Fibroblast of upper back skin (primary cell): ENCODE measurements at places on chromosomes 11 and 22.

- DNase-seq, result peak; percentile 22
Observed at GRCh38 chr11:65355776-65356393, 1.3 kb downstream of the TIGD3 start.

- no peak for DNase-seq
Observed at GRCh38 chr11:11976481-11977127, 31.8 kb downstream of the DKK3 start.

GRCh38 chr11:120527111-120527761 lies 15.7 kb downstream of the GRIK4 start:
- peak; percentile 73 for DNase-seq

- DNase-seq, result peak; percentile 43
Observed at GRCh38 chr11:88357323-88358039, 19.9 kb upstream of the CTSC start.

GRCh38 chr11:76620489-76620888 lies 50.1 kb downstream of the LRRC32 start:
- DNase-seq, result peak; percentile 96

GRCh38 chr11:67700548-67701262 lies 26.3 kb upstream of the ALDH3B2 start:
- DNase-seq, result no peak

DNA sequence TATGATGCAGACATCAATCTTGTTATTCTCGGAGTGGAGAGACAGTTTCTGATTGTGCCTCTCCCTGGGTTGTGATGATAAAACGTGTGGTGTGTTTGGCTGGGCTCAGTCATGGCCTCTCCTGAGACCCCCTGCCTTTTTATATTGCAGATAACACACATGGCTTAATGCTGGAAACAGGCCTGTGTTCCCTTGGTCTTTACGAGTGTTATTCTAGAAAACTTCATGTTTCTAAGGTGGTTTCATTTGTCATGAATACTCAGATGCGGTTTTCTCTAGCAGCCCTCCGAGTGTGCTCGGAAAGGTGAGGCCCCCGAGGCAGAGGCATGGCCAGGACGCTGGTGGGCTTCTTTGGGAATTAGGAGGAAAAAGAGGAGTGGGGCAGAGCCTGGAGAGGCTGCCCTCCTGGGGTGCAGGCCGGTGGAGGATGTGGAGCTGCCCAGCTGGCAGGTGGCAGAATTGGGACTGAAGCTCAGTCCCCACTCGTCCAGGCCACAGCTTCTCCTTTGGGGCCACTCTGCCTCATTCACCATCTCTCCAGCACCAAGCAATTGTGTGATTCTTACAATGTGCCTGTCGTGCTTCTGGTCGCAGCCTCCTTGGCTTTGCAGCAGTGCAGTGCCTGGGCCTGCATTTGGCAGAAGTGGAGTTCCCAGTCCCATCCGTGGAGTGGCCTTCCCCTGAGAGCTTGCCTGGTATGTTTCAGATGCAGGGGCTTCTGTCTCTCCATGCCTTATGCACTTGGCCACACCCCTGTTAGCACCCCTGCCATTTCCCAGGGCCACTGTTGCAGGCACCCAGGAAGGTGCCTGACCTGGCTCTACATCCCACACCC lies 309.6 kb downstream of the TBC1D22A start:
- no peak for DNase-seq

- DNase-seq, result peak; percentile 34
Observed at GRCh38 chr11:1873048-1873812, 18.5 kb downstream of the PRR33 start.

GRCh38 chr11:10488121-10488933 lies 33.3 kb downstream of the AMPD3 start:
- no peak for DNase-seq

- DNase-seq, result no peak
Observed at GRCh38 chr22:36326178-36327161, 61.3 kb downstream of the MYH9 start.

DNA sequence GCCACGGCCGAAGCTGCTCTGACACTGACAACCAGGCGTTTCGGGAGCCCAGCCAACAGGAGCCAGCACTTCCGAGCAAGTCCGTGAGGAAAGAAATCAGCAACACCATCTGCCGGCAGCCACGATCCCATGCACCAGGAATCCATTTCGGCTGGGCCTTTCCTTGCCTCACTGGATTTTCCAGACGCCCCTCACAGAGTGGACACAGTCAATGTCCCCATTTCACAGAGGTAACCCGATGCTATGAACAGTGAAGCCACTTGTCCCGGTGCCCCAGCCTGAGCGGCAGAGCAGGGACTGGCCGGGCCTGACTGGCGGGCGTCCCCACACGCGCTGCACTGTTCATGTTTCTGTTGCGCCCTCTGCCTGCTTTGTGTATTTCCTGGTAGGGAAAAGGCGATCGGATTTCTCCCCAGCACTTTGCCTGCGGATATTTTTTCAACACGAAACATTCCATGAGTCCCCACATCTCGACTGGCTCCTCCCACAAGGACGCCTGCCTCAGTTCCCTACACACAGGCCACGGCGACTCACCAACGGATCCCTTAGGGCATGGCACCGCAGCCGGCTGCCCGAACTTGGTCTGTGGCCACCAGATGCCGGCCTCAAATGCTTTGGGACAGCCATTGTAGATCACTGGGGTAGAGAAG lies 55.3 kb downstream of the TRMU start:
- peak; percentile 72 for DNase-seq

- DNase-seq, result no peak
Observed at GRCh38 chr22:43642319-43643206, 169.5 kb downstream of the EFCAB6 start.

GRCh38 chr11:47183031-47183856 lies 3.0 kb downstream of the PACSIN3 start:
- DNase-seq, result no peak

DNA sequence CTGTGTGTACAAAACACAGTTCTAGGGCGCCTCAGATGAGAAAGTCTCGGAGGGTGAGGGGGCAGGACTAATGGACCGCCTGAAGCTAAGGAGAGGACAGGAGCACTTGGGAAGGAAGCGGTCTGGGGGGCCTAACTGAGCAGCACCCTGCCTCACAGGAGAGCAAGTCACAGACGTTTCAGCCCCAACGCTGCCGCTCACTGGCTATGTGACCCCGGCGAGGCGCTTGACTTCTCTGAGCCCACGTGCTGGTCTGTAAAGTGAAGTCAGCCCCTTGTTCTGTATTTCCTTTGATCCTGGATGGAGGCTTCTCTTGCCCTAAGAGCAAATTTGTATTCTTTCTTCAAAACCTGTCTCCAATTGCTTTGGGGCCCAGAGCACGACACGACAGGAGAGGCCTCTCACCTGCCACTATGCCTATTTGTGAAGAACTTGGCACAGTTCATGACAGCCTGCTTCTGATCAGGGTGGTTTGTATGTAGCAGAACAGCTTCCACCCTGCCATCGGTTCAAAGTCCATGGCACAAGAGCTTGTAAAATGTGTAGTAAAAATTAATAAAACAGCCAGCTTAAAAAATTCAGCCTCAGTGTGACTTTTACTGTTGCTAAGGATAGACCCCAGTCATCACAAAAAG lies 59.1 kb downstream of the WNT11 start:
- no peak for DNase-seq

DNA sequence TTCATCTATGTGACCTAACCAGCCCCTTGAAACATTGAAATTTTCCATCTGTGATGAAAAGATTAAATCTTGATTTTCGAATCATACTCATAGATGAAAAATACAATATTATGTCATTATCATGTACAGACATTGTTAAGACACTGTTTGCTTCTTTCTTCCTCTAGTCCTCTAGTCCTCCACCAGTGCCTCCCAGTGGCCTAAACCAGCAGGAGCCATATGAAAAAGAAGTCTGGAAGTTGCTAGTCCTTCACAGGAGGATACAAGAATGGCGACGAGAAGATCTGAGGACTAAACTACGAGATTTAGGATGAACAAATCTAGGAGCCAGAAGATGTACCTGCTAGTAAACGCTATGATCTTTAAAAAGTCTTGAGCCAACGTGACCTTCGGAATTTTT lies 134.1 kb downstream of the SLC17A6 start:
- no peak for DNase-seq

GRCh38 chr11:34613552-34614056 lies 7.3 kb upstream of the EHF start:
- no peak for DNase-seq

- peak; percentile 98 for DNase-seq
Observed at GRCh38 chr11:27255447-27255828, 107.6 kb downstream of the CCDC34 start.

DNA sequence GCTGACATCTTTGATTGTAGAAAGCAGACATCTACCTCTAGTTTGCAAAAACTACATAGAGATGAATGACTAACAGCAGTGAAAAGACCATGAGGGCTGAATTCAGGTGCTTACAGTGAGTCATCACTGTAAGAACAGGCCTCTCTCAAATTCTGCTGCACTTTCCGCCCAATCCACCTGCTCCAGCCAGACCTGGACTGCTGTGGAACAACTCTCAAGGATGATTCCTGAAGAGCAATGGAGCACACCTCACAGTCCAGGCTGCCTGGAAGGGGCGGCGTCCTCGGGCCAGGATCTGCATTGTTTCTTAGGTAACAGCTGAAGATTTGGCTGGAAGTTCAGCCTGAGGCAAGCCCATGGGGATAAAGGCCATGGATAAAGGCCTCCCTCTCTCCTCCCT lies 15.1 kb downstream of the APOL2 start:
- no peak for DNase-seq

- DNase-seq, result no peak
Observed at GRCh38 chr11:65416841-65417701, 5.5 kb upstream of the NEAT1 start.

DNA sequence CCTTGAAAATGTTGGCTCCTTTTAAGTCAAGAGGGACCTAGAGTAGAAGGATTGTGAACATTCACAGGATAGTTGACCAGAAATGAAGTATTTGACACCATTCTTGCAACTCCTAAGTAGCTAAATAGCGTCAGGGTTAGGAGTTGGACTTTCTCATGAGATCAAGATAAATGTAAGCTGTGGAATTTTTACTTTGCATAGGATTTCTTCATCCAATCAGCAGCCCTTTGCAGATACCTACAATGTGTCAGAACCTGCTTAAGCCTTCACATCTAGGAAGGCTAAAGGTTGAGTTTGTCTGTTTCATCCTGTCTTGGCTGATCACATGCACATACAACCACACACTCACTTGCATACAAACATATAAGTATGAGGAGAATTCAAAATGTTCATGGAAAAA lies 32.3 kb downstream of the CD44 start:
- no peak for DNase-seq

- peak; percentile 89 for DNase-seq
Observed at GRCh38 chr11:61004180-61004611, 32.7 kb downstream of the CD6 start.

DNA sequence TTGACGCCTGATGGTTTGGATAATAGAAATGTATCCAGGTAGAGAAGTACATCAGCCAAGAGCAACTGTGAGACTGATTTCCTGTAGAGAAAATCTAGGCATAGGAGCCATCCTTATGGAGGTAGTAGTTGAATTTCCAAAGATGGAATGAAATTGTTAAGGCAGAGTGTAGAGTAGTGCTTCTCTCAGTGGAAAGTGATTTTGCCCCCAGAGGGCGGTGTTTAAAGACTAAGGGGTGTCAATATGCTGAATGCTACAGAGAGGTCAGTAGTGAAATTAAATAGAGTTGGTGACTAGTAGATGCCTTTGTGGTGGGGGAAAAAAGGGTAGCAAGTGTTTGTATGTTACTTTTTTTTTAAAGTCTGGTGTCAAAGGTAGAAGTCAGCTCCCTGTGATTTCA lies 54.5 kb downstream of the TRIM44 start:
- no peak for DNase-seq

DNA sequence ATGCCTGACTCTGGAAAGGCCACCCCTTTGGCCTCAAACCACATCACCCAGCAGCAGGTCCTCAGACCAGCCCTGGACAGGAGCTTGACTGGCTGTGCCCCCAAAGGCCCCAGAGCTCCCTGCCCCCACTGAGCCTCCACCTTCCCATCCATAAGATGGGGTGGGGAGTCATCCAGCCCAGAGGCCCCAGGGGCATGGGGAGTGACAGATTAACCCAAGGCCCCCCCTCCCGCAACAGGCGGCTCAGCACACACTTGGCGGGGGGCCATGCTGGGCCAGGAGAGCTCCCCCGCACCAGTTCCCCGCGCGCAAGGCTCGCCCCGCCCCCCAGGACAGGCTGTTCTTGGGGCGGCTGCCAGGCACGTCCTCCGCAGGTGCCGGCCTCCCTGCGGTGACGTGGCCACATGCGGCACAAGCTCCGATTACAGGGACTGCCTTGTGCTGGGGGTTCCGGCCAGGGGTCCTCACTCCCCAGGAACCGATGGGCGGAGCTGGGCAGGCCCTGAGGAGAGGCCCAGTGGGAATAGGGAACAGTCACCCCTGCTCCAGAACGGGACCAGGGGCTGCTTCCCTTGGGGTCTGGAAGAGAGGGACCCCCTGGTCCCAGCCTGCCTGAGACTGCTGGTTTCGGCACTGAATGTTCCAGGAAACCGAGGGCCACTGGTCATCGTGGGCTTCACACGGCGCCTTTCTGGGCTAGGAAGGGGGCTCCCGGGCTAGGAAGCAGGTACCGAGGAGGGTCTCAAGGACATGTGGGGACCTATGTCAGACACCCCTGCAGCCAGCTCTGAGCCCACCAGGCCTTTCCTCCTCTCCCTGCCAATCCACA lies 5.1 kb upstream of the CDKN1C start:
- peak; percentile 53 for DNase-seq

- peak; percentile 7 for DNase-seq
Observed at GRCh38 chr11:108368134-108368533, 99.2 kb downstream of the C11orf65 start.

DNA sequence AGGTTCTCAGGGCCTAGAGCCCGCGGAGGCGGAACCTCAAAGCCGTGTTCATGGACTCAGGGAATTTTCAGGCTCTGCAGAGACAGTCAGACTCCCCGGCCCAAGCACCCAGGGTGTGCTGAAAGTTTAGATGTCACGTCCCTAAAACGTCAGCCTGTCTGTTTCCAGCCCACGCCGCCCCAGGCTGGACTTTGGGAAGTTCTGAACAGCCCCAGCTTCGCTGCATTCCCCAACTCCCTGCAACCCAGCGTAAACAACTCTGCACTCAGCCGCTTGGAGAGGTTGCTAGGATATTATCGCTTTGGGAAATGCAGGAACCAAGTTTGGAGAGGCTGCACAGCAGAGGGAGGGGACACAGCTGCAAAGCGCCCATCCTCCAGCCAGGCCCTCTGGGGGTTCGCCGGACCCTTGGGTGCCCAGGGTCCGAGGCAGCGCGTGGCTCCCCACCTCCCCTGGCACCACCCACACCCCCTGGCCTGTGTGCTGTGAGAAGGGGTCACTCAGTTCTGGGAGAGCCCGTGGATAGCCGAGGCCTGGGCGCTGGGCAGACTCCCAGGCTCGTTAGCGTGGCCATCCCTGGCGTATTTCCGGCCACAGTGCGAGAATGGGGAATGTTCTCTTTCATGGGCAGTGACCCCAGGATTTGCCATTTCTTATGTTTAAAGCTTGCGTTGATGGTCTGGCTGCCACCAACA lies 120.5 kb upstream of the FGF3 start:
- DNase-seq, result no peak
